ENCODE measurements at places on chromosomes 2 and 18.

GRCh38 chr2:98559581-98559980 is 48.7 kb downstream of the COA5 start:
- DNase-seq = no peak

DNA sequence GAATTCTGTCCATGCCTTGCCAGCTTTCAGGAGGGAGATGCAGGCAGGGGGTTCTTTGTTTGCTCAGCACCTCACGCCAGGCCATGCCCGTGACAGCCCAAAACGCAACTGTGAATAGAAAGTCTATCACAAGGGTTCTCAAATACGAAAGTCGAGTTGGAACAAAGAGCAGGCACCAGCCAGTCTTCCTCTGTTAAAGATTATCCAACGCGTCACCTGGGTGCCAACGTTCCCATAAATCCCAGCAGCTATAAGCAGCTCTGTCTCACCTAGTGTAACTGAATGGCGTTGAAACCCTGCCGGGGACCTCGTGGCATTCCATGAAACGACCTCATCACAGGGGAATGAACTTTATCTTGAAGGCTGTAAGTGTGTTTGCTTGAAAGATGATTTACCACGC is 84.8 kb upstream of the GATA6 start:
- DNase-seq = no peak

DNA sequence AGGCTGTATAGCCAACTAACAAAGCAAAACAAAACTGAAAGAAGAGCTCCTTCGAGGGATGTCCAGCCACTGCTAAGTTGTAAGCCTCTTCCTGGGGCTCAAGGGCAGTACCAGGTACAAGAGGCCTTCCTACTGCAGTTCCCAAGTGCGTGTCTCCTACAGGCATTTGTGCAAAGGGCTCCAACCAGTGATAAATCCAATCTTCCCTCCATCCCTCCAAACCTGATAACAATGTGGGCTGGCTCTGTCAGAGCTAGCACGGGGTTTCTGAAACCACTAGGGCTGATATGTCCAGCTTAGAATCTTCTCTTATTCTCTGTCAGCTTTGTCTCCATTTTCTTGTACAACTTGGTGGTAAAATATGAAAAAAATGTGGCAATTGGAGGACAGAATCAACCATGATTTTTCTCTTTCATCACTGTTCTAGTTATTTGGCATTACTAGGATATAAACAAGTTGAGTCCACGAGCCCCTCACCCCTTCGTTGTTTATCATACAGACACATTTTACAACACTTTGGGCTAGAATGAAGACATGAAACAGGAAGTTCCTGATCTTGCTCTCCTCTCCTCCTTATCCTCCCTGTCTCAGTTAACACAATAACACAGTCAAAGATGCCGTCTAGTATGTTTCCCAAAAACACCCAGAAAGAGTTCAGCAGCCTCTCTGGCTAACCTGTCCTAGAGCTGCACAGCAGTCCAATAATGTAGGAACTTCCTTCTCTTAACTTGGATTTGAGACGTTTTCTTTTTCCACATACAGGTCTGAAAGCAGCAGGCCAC is 35.4 kb upstream of the WIPF1 start:
- no peak for DNase-seq

DNA sequence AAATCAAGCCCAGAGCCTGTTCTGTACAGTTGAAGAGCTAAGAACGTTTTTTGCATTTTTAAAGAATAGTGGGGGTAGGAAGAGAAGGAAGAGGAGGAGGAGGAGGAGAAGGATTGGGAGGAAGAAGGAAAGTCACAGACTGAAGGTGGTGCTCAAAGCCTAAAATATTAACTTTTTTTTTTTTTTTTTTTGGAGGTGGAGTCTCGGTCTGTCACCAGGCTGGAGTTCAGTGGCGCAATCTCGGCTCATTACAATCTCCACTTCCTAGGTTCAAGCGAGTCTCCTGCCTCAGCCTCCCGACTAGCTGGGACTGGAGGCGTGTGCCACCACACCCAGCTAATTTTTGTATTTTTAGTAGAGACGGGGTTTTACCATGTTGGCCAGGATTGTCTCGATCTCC is 18.3 kb upstream of the KLHL29 start:
- DNase-seq = no peak

GRCh38 chr2:26457251-26457666 is 20.7 kb downstream of the OTOF start:
- no peak for DNase-seq

DNA sequence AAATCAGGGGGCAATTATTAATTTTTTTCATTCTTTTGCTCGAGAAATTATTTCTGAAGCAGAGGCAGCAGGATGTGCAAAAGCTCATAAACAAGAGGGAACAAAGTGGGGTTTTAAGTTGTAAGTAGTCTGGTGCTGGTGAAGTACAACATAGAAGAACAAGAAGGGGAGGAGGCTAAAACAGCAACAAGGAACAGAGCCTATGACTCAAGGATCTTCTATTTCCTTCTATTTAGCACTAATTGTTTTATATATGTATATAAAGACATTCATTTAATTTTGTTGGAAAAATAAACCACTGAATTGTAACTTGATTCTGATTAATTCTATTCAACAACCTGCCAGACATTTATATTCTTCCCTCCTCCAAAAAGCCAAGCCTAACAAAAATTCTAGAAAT is 35.0 kb downstream of the YES1 start:
- no peak for DNase-seq

DNA sequence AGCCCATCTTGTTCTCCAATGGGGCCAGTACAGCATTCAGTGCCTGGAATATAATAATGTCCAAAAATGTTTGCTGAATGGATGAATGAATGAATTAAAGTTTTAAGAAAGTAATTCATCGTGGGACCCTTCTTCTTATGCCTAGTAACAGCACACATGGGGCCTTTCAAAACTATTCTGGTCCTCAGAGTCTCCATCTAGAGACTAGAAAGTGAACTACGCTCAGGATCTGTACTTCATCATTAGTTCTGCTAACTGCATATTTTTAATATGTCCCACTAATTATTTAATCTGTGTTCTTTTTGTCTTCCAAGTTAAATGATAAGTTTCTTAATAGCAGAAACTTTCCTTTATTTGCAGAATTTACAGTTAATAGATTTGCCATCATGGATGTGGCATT is 172.5 kb downstream of the SMAD2 start:
- DNase-seq = no peak

DNA sequence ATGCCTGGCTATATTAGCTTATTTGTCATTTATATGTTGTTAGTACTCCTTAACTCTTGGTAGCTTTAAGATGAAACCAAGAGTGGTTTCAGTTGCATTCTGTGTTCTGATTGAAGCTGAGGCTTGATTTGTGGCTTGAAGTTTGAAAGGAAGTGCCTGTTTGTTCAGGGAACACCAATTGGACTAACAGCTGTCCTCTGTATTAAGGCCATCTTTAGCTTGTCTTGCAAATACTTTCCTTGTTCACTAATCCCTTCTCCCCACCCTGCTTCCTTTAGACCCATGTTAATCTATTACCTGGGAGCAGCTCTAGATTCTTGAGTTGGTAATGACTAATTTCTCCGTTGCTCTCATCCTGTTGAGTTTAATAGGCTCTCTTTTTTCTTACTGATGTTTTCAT is 13.4 kb downstream of the ITGA6 start:
- DNase-seq = no peak

- no peak for DNase-seq
These were observed 249.5 kb upstream of the TANK start for GRCh38 chr2:160910681-160911080.

- no peak for DNase-seq
These were observed 8.4 kb upstream of the NR4A2 start for GRCh38 chr2:156340804-156341451.

GRCh38 chr18:38648179-38648578 is 1082.6 kb upstream of the CELF4 start:
- no peak for DNase-seq

- no peak for DNase-seq
These were observed 678.6 kb upstream of the CDH2 start for GRCh38 chr18:28855524-28855923.

DNA sequence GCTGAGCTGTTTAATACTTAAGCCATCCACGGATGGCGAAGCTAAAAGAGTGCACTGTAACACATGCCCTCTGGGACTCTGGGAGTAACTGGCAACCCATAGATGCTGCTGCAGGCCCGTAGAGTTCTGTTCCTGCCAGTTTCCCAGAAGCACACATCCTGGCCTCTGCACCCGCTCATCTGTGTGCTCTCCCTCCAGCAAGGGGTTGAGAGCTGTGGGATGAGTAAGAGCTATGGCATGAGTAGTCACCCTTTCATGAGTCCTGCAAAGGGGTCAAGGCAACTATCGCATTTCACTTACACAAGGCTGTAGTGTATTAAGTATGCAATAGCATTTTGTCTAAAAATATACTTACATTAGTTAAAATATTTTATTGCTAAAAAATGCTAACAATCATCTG is 1341.8 kb upstream of the NXPH2 start:
- DNase-seq = no peak

GRCh38 chr2:172307800-172308199 is 119.6 kb upstream of the ITGA6 start:
- DNase-seq = no peak

- DNase-seq = no peak
These were observed 25.2 kb downstream of the RHOB start for GRCh38 chr2:20471902-20472559.

DNA sequence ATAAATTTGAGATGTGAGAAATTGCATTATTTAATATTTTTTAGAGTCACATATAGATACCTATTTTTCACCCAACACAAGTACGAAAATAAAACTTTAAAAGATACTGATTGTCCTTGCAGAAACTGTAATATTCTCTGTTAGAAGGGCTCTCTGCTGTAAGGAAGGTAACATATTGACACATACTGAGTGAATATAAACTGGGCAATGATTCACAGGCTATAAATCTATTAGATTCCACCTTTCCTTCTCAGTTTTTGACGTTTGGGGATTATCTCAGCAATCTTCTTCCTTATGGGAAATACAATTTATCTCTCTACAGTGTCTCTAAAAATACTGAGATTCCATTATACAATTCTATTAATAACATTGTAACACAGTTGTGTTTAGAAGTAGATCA is 229.1 kb upstream of the MAP2 start:
- no peak for DNase-seq

GRCh38 chr2:102084651-102085050 is 57.9 kb upstream of the IL1R1 start:
- DNase-seq = no peak

All from activated naive CD4-positive, alpha-beta T cell (primary cell).